ENCODE measurements at places on chromosomes 1 and 21. TPM values are rescaled to one million over a fixed set of nuclear protein-coding genes. Genes with fewer than 3 reads are reported as not detected.

The CHD5 gene
- 0.13 TPM for total RNA-seq

The COL9A2 gene
- total RNA-seq: 1.1 TPM

The SEC16B gene
- total RNA-seq: 4.1 TPM

The SYT14 gene
- total RNA-seq: 0.44 TPM

The CCDC17 gene
- 0.53 TPM for total RNA-seq

The RPE65 gene
- not detected for total RNA-seq

The TMEM82 gene
- total RNA-seq: not detected

Measured in aortic smooth muscle cell (primary cell).